AG09319 (cell line): ENCODE measurements at places on chromosomes 11 and 22.
A peak's percentile ranks its signal among the peaks of the same experiment; 100 is the strongest.

GRCh38 chr11:132075447-132075846 lies 705.0 kb downstream of the NTM start:
- DNase-seq: no peak

DNA sequence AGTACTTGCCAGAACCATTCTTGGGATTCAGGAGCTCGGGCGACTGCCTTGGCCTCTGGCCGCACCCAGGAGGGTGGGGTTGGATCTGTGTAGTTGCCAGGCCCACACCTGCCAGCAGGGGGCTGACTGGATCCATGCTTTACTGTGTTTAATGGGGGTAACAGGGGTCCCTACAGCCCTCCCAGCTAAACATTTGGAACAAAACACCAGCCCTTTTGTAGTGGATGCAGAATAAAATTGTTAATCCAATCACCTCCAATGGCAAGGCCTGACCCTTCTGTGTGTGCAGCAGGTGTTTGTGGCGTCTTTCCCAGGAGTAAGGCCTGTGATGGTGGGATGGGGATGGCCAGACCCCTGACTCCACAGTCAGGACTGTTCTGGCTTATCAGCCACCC lies 22.5 kb downstream of the SUN2 start:
- no peak for DNase-seq

GRCh38 chr22:46829117-46829891 lies 66.9 kb downstream of the TBC1D22A start:
- DNase-seq: peak; percentile 69

- DNase-seq: no peak
Measured at GRCh38 chr11:19347911-19348310, 107.2 kb upstream of the E2F8 start.

DNA sequence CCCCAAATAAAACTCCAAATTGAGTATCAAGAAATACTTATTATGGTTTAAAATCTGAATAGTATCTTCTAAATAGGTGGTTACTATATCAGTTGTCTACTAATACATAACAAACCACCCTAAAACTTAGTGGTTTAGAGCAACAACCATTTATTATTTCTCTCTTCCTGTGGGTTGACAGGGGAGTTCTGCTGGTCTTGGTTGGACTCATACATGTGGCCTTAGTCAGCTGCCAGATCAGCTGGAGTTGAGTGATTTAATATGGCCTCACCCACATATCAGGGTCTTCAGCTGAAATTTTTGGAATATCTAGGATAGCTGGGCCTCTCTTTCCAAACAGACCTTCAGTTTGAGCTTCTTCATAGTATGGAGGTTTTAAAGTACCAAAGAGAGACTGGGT lies 34.5 kb downstream of the C11orf65 start:
- DNase-seq: no peak

DNA sequence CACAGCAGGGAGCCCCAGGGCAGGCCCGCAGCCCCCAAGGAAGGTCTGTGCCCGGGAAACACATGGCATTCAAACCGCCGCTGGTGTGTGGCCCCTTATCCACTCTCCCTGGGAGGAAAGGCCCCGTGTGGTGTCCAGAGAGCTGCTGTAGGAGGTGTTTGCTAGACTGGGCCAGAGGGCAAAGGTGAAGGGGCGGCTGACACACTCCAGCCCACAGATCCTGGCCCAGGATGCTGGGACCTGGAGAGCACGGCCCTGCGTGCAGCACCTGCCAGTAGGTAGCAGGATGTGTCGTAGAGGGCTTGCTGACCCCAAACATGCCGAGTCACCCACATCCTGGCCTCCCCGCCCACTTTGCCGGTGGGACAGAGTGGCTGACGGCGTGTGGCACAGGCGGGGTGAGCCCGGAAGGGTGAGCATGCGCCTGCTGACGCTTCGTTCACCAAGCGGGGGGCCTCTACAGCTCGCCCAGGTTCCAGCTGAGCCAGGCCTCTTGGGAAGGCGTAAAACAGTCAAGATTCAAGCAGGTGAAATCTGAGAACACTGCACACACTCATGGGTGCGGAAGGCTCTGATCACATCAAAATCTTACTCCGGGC lies 11.0 kb downstream of the OSBPL5 start:
- no peak for DNase-seq

DNA sequence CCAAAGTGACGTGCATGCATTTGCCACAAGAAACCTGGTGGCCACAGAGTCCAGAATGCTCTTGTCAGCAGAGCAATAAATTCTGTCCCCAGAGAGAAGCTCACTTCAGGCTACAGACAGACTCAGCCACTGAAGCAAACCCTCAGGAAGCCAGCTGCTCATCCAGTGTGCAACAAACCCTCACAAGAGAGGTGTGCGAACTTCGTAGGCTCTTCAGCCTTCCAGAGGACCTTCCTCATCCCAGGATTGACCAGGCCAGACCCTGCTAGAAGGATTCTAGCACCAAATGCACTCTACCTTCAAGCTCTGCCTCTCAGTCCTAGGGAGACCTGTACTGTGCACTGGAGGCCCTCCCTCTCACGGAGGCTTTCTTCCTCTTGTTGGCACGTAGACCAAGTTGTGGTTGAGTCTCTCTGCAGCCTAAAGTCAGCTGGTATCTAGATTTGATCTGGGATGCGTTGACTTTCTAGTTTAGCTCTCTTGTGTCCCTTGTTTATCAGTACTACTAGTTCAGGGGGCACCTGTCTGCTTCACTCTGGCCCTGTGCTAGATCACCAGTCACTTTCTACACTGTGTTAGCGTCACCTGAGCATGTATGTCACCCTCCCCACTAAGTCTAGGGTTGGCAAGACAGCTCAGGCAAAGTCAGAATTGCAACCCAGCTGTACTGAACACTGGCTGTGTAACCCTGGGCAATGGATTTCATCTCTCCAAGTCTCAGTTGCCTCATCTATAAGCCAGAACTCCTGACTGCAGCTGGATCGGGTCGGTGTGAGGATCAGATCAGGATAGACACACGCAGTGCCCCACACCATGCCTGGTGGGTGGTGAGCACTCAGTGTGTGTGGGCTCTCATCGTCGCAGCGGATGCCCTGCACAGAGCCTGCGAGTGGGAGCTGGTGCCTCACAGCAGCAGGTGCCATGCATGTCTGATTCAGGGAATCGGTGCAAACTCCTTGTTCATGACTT lies 22.1 kb upstream of the TMPRSS13 start:
- no peak for DNase-seq

DNA sequence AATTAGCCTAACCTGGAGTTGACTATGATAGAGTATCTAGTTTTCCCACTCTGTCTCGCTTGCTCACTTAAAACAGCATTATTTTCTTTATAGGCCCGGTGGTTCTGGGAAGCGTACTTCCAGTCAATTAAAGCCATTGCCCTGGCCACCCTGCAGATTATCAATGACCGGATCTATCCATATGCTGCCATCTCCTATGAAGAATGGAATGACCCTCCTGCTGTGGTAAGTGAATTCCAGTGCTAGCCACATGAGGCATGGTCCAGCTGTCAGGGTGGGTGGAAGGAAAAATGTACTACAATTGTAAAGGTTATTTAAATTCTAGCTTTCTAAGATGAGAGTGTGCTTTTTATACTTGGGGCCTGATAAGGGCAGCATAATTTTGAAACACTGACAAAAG lies 76.0 kb downstream of the EXT2 start:
- DNase-seq: no peak

- no peak for DNase-seq
Measured at GRCh38 chr22:48021991-48022401, 1259.5 kb downstream of the TBC1D22A start.

DNA sequence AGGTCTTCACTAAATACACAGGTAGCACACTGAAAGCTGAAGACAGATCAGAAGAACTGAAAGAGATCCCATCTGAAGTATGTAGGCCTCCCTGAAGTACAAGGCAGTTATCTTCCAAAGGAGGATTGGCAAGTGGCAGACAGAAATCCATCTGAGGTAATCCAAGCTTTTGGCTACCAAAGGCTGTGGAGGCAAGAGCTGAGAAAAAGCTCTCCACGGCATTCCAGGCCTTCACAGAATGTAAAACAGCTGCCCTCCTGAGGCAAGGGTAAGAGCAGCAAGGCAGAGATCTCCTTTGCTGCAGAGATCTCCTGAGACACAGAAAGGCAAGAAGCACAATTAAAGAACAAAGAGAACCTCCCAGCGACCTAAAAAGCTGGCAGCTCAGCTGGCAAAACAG lies 19.1 kb downstream of the PIK3C2A start:
- DNase-seq: no peak

- DNase-seq: no peak
Measured at GRCh38 chr11:26983645-26984044, 10.3 kb upstream of the FIBIN start.

DNA sequence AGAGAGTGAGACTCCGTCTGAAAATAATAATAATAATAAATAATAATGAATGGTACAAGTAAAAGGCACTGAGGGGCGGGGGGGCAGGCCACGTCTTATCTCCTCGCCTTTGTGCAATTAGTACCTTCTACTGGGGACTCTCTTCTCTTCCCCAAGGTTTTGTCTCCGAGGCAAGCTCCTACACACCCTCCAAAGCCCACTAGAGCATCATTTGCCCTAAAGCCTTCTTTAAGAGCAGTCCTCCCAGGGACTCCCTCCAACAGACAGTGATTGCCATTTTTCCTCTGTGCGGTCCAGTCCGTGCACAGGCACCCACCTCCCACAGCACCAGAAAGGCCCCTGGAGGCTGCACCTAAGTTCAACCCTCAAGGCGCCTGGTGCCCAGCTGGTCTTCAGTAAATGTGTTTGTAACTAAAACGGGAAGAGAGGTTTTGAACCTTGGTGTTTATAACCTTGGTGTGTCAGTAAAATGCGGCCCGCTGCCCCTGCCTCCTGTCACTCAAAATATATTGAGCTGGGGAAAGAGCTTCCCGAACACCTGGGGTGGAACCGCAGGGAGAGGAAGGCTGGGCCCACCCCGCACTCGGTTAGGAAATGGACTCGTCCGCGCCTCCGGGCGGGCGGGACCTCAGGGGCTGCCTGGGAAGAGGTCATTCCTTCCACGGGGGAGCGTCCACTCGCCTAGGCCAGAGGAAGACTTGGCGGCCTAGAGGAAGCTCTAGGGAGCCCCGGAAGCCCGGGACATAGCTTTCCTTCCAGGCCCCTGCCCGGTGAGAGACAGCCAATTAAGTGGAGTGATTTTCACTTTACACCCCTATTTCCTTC lies 4.7 kb upstream of the KDELR3 start:
- DNase-seq: no peak

DNA sequence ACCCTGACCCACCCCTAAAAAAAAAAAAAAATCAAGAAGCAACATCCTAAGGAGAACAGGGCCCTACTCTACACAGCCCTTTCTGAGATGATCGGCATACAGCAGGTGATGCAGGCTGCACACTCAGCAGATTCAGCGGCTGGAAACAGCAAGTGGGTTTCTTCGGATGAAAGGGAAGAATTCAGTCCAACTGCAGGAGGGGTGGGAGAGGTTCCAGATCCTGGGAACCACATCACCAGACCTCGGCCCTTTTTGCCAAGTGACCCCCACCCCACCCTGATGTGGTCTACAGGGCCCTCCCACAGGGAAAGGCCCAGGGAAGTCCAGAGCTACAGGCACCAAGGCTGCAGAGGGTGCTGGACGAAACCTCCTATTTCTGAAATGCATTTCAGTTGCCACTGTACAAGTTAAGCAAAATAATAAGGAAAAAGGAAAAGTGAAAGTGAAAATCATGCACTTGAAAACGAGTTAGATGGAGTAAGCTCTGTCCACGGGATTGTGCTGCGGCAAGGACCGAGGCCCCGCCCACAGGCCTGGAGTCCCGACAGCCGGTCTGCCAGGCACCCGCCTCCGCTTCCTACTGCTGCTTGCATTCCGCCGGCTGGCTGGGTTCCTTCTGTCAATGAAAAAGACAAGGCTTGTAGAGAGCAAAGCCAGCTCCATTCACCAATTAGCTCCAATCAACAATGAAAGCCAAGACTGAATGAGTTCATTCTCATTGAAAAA lies 16.0 kb upstream of the PHLDA2 start:
- peak; percentile 75 for DNase-seq

- DNase-seq: peak; percentile 1
Measured at GRCh38 chr11:22703040-22703439, 36.6 kb downstream of the GAS2 start.

- no peak for DNase-seq
Measured at GRCh38 chr11:122168218-122168617, 52.2 kb upstream of the BLID start.

DNA sequence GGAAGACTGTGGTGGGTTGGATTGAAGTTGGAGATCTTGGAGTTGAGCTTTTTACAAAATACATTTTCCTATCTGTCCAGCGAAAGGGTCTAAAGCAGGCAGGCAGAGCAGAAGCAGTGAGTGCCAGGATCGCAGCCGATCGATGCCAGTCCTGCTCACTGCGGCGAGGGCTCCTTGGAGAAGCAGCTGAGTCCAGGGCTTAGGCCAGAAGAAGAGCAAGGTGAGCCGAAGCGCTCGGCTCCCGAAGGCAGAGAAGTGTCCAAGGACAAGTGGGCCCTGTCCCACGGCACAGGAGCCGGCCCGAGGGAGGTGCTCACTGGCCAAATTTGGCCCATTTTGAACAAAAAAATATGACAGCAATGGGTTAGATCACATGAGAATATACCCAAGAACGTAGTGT lies 637.8 kb downstream of the BRD1 start:
- no peak for DNase-seq

DNA sequence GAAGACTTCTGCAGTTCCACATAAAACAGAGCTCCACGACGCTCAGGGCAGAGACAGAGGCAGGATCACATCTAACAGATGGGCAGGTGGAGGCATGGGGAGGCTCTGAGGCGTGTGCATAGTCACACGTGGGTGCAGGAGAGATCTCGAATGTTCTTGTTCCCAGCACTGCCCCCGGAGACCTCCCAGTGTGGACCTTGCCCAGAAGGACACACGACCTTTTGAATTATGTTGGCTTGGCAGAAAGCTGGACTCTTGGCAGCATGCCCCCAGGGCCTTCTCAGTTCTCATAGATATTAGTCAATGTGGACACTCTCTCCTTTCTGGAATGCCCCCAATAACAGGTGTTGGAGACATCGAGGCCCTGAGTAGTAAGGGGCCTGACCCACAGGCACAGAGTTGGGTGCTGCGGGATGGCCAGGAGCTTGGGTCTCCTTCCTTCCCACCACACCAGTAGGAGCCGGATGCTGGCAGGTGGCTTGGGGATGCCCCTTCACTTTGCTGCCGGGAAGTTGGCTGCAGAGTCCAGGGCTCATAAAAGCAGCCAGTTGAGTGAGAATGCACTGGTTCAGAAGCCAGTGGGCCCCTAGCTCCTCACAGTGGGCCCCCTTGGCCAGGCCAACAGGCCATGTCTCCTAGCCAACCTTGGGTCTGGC lies 12.1 kb downstream of the MYEOV start:
- no peak for DNase-seq

DNA sequence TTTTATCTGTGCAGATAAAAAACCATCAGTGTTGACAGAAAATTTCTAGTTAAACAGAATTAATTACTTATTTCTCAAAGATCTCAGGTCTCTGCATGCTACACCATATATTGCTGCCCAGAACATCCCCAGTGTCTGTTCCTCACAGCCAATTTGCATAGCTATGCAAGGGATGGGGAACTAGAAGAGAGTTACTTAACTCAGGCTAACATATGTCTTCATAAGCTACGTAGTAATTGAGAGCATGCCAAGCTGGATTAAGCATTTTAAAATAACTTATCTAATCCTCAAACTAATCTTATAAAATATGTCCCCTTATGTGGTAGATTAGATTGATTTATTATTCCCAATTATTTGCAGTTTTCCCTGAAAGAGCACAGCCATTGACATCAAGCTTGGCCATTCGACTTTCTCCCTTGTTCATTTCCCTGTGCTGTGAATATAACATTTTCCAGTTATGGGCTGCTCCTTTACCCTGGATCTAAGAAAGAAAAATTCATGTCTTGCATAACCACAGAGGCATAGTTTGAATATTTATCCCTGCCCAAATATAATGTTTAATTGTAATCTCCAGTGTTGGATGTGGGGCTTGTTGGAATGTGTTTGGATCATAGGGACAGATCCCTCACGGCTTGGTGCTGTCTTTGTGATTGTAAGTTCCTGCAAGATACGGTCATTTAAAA lies 69.1 kb downstream of the C11orf87 start:
- no peak for DNase-seq
